ENCODE measurements at places on chromosomes 12 and 14.

DNA sequence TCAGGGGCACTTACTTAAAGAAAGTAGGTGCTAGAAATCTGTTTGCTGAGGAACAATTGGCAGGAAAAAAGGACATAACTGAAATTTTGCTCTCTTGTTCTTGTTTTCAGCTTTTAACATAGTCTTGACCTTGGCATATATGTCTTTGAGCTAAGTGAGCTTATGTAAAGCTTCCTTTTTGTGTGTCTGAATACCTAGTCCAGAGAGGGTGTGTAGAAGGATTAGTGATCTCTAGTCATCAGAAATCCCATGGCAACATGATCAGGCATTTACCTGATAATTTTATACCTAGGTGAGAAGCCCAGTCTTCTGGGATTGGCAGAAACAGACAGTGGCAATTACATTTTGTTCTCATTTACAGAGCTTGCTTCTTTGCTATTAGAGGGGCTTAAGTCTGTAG is 166.1 kb downstream of the SNAPC1 start:
- DNase-seq: no peak

GRCh38 chr14:54767450-54767849 is 135.2 kb downstream of the GCH1 start:
- no peak for DNase-seq

DNA sequence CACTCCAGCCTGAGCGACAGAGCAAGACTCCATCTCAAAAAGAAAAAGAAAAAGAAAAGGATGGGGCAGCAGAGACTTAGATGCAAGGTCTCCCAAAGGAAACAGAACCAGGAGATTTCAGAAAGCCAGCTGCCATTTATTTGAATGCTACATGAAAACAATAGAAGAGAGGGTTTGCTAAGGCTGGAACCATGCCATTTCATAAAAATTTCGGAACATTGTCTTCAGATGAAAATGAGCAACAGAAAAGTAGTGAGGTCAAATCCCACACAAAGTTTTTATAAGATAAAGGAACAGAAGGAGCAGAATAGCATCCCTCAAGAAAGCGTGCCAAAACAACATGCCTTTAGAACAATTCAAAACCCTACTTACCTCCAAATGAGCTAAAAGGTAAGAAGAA is 175.3 kb downstream of the ETV6 start:
- DNase-seq: no peak

DNA sequence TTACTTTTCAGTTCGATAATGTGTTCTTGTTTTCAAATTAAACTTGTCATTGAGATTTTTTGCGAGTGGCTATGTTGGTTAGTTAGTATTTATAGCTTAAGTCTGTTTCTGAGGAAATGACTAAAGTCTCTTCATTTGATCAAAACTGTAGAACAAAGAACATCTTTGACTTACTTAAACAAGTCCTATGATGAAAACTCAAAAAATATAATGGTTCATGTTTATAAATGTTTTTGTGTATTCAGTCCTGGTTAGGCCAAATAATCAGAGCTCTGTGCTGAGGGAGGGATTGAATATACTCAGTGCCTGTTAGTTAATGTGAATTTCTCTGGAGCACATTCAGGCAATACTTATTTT is 51.7 kb downstream of the PPFIBP1 start:
- DNase-seq: no peak

DNA sequence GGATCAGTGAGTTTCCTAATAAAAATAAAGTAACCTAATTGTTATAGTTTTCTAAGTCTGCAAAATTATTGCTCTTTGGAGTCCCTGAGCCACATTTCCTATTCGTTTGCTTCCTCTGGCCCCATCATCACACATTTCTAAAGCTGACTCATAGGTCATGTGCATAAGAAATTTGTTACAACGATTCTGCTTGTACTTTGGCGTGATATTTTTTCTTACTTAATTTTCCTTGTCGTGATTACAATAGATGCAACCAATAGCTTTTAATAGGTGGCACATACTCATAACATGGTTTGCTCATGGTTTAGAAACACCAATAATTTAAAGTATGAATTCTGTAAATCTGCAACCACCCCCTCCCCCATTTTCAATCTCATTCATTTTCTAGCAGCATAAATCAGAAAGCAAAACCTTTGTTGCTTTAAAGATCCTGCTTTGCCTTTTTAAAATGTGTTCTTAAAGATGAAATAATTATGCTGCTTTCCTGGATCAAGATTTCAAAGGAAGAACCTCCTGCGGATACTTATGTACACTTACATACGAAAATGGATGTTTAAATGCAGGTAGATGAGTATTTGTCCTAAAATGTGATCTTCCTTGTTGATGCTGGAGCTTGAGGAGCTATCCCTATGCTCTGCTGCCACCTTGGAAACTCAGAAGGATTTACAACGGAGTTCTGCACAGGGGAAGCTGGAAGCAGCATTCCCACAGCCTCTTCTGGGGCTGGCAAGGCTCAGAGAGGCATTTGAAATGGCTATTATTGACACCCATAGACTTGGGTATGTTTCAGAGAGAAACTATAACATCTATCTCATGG is 1.7 kb upstream of the FLRT2 start:
- no peak for DNase-seq

GRCh38 chr12:77294016-77294415 is 228.6 kb upstream of the E2F7 start:
- no peak for DNase-seq

DNA sequence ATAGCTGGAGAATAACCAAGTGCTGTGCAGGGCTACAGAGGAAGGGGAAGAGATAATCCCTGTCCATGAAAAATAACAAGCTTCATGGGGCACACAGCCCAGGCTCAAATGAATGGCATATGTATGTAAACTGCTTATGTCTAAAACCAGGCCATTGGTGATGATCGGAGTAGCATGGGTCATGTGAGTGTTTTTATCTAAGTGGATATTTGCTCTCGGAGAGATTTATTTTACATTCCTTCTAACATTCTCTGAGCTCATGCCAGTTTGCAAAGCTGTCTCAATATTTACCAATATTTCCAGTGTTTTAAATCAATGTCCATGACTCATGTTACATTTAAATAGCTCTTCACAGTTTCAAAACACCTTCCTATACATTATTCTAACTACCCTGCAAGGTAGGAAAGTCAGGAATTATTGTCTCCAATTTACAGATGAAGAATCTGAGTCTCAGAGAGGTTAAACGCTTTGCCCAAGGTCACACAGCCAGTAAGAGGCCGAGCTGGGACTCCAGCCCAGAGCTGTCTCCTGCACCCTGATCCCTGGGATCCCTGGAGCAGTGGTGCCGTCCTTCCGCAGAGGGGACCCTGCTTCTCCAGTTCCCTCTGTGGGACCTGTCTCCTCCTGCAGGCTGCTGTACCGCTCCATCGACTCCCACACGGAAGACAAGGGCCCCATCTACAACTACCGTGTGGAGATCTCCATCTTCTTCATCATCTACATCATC is 186.7 kb upstream of the FKBP4 start:
- no peak for DNase-seq

- no peak for DNase-seq
Measured at GRCh38 chr12:106304001-106304421, 1.5 kb downstream of the TCP11L2 start.

GRCh38 chr12:18414671-18415070 is 153.4 kb downstream of the PIK3C2G start:
- no peak for DNase-seq

DNA sequence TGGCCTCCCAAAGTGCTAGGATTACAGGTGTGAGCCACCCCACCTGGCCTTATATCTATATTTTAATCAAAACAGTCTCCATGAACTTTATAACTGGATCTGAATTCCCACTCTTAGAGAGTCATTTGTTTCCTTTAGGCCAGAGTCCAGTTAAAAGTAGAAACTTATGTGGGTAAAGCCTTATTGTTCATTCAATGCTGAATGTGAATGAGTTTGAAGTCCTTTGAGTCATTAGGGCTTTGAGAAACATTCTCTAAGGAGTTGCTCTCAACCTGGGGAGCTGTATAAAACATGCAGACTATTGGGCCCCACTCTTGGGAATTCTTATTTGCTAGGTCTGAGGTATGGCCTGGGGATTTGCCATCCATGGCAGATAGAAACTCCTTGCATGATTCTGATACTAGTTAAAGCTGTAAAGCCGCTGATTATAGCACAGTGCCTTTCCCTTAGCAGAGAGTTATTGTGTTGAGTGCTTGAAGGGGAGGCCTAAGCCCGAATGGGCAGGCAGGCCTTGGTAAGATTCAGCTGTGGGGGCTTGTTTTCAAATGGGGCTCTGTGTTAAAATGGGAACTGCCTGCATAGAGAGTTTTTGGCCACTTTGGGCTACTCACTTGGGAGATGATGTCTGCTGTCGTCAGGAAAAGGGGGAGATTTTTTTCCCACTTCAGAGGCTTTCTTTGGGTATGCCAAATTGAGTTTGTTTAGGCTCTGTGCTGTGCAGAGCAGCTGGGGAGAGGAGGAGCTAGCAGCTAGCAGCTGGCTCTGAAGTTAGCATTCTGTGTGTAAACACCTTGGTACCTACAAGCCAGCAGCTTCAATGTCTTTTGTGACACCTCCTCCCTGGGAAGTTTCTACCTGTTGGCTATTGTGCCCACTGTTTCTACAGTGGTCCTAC is 117.5 kb downstream of the DACT1 start:
- no peak for DNase-seq

DNA sequence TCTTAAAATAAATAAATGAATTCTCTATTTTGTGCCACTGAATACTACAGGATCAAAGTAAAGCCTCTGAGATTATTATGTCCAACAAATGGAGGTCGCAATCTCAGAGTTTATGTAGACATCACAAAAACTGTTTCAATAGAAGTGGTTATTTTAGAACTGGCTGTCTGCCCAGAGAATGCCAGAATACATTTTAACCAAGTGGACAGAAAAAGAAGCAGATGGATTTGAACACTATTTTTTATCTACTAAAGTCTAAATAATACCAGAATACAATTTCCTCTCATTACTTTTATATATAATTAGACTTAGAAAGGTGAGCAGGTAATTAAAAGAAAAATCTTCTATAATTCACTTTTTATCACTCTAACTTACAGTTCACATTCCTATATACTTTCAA is 118.3 kb downstream of the MED13L start:
- no peak for DNase-seq

DNA sequence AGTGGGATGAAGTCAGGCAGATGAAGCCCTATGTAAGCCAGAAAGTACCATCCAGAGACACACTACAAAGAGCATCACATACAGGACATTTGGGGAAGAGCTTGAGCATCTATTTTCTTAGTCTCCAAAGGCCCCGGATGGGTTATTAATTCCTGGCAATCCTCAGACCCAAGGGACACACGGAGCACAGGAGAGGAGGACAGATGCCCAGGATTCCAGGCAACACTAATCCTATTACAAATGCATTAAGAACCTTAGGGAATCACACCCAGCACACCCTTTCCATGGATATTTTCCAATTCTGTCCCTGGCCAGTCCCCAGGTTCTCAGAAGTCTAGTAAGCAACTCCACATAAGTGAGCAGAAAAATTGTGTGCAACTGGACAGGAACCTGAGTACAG is 65.9 kb downstream of the CMKLR1 start:
- DNase-seq: no peak

- no peak for DNase-seq
Measured at GRCh38 chr14:74605531-74606223, 6.4 kb downstream of the LTBP2 start.

GRCh38 chr12:40992158-40992557 is 196.0 kb upstream of the PDZRN4 start:
- DNase-seq: no peak

GRCh38 chr12:83018088-83018487 is 331.4 kb downstream of the TMTC2 start:
- DNase-seq: no peak

- peak; percentile 22 for DNase-seq
Measured at GRCh38 chr14:65170768-65171507, 68.6 kb upstream of the MAX start.

GRCh38 chr14:58297412-58297761 is 968 bp upstream of the ARID4A start:
- DNase-seq: no peak

DNA sequence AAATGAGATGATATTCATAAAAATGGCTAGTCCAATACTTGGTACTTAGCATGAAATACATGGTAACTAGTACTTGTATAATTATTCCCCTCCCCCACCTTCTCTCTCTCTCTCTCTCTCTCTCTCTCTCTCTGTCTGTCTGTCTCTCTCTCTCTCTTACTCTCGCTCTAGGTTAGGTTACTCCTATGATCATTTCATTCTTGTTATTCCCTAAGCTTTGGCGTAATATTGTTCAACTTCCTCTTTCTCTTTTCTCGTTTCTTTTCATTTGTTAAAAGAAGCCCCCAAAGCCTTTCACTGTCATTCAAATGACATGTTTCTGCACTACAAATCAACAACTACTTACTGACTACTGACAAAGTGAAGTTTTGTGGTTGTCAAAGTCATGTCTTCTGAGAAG is 89.8 kb downstream of the GRIP1 start:
- no peak for DNase-seq

Data from stimulated activated CD4-positive, alpha-beta T cell treated with anti-CD3 and anti-CD28 coated beads, Interleukin-1b, Interleukin-23, amount 100 ng/mL, for 4 hours (primary cell).